ENCODE measurements at places on chromosomes 11 and 22. TPM values are rescaled to one million over a fixed set of nuclear protein-coding genes. Genes with fewer than 3 reads are reported as not detected.

The OR10G8 gene
- total RNA-seq: 0.57 TPM

DNA sequence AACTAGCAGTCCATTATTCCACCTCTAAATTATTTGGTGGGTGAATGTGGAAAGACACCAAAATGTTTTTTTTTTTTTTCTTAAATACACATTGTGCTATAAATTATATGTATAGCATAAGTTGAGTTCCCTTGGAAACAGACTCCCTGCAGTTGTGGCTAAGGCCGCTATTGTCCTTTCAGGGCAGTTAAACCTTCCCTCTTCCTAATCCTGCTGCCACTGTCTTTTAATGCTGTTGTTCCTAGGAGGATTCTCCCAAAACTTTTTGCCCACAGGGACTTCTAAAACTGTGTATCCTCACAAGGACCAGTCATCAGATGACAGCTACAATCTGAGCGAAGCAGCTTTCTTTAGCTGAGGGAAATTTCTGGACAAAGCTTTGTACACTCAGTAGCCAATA lies 478.9 kb upstream of the CHORDC1 start:
- no peaks in the 10 kb centered on the region for H3K27me3 ChIP-seq
- DNase-seq: no peak
- no peak overlapping the region for H3K27ac ChIP-seq
- no peak overlapping the region for H3K4me3 ChIP-seq
- no peaks in the 10 kb centered on the region for H3K36me3 ChIP-seq
- no peaks in the 10 kb centered on the region for H3K4me1 ChIP-seq

- H3K27me3 ChIP-seq: no peaks in the 10 kb centered on the region
- no peaks in the 10 kb centered on the region for H3K4me1 ChIP-seq
- H3K27ac ChIP-seq: no peak overlapping the region
Observed at GRCh38 chr11:128341280-128342248, 245.8 kb downstream of the ETS1 start.

DNA sequence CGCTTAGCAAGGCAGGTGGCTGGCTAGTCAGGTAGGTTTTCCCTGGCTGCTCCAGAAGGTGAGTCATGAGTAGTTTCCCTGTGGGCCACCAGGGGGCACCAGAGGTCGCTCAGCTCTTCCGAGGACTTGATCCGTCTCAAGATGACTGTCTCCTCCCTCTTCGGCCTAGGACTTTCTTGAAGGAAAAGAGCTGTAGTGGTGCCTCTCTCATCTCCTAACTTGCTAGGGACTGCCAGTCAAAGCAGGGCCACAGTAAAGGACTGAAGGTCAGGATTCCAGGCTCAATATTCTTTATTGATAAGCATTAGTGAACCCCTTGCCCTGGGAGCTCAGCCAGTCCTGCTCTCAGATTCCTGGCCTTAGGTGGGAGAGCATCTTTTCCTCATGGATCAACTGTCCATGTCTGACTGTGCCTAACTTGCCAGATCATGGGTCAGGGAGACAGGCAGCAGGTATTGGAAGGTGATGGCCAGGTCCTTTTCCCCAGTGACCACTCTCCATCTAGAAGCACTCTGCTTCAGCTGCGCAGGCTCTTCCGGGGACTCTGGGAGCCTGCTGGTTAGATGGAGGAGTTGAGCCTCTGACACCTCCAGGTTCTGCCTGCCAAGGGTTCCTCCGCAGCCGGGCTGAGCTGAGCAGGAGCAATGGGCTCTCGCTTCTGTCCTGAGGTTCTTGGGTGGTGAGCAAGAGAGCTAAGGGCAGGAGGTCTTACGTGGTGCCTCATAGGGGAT lies 1.9 kb downstream of the POLD4 start:
- H3K4me1 ChIP-seq: peaks cover 20% of the 10 kb centered on the region
- no peaks in the 10 kb centered on the region for H3K27me3 ChIP-seq
- peak overlapping the region; percentile 76 for H3K4me3 ChIP-seq
- DNase-seq: peak; percentile 74

DNA sequence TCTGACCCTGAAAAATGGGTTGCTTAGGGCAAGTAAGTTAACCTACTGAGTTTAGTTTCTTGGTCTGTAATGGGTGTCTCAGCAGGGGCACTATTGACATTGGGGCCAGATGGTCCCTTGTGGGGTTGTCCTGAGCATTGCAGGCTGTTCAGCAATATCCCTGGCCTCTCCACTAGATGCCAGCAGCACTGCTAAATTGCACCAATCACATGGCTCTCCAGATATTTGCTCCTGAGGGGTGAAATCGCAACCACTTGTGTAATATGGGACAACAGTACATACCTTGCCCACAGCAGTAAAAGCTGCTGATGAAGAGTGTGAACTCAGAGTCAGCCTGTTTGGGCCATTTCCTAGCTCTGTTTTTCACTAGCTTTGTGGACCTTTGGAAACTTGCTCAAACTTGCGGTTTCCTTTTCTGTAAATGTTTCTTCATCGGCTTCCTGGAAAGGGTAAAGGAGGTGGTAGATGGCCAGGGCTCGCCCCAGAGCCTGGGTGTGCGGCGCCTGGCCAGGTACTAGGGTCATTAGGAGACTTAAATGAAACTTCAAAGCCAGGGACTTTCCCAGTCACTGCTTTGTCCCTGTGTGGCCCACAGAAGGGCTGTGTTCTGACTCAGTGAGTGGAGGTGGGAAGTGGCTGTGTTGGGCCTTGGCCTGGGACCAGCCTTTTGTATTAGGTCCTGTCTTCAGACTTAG lies 13.0 kb downstream of the NCF4 start:
- peak; percentile 81 for DNase-seq
- H3K27me3 ChIP-seq: peaks cover 2% of the 10 kb centered on the region
- H3K4me1 ChIP-seq: peaks cover 10% of the 10 kb centered on the region
- H3K27ac ChIP-seq: peak overlapping the region; percentile 71

GRCh38 chr11:68673991-68674390 lies 10.4 kb upstream of the GAL start:
- no peaks in the 10 kb centered on the region for H3K4me1 ChIP-seq
- H3K4me3 ChIP-seq: no peak overlapping the region
- H3K27me3 ChIP-seq: no peaks in the 10 kb centered on the region
- H3K36me3 ChIP-seq: no peaks in the 10 kb centered on the region
- no peak overlapping the region for H3K27ac ChIP-seq

- no peak overlapping the region for H3K27ac ChIP-seq
- no peak overlapping the region for H3K4me3 ChIP-seq
- no peaks in the 10 kb centered on the region for H3K27me3 ChIP-seq
- no peaks in the 10 kb centered on the region for H3K36me3 ChIP-seq
- H3K4me1 ChIP-seq: no peaks in the 10 kb centered on the region
Observed at GRCh38 chr22:22194931-22195264, 49.7 kb upstream of the VPREB1 start.

DNA sequence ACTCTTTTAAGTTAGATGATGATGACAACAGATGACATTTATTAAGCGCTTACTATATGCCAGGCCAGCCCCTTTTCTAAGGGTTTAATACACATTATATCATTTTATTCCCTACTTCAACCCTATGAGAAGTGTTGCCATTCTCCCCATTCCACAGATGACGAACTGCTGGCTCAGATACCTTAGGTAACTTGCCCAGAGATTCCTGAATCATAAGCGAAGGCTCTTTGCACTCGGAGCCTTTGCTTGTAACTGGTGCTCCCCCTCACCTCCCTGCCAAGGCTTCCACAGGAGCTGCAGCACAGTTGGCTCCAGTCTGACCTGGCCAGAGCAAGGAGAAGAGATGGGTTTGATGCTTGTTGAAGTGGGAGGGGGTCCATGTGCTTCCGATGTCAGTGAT lies 43.0 kb downstream of the DBX1 start:
- no peaks in the 10 kb centered on the region for H3K27me3 ChIP-seq
- H3K36me3 ChIP-seq: no peaks in the 10 kb centered on the region
- no peak overlapping the region for H3K27ac ChIP-seq
- DNase-seq: no peak
- H3K4me1 ChIP-seq: peaks cover 3% of the 10 kb centered on the region

- peak overlapping the region; percentile 89 for H3K27ac ChIP-seq
- H3K36me3 ChIP-seq: peaks cover 11% of the 10 kb centered on the region
- no peak overlapping the region for H3K4me3 ChIP-seq
- H3K4me1 ChIP-seq: peaks cover 11% of the 10 kb centered on the region
- DNase-seq: peak; percentile 94
Observed at GRCh38 chr22:46116491-46116958, 33.8 kb upstream of the PPARA start.

GRCh38 chr22:20109411-20110358 lies 6.2 kb upstream of the RANBP1 start:
- peaks cover 35% of the 10 kb centered on the region for H3K36me3 ChIP-seq
- no peak for DNase-seq
- no peaks in the 10 kb centered on the region for H3K4me1 ChIP-seq
- H3K4me3 ChIP-seq: no peak overlapping the region

DNA sequence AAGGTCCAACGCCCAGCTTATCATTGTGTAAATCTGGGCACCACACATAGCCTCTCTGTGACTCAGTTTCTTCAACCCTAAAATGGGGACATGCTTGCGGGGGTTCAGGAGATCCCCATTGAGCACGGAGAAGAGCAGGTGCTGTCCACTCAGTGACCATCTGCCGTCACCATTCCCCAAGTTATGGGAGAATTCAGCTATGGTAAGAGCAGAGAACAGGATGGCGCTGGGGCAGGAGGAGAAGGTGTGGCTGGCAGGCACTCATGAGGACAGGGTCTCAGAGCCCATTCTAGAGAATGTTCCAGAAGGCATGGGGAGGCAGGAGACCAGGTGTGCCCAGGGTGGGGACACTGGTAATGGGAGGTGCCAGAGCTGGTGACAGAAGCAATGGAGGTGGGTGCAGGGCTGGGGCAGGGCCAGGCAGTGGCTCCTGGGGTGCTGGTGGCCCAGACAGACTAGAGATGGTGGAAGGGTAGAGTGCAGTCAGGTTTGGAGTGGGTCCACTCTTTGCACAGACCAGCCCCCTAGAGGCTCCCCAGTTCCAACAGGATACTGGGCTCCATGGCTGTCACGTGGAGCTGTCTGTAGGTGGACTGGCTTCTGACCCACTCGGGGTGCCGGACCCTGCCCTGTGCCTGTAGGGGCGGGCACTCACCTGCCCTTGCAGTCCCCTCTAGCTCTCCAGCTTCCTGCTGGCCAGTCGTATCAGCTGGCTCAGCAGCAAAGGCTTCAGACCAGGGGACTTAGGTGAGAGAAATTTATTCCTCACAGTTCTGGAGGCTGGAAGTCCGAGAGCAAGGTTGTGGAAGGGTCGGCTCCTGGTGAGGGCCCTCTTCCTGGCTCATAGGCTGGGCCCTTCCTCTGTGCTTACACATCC lies 84.7 kb downstream of the CDKN1C start:
- H3K4me3 ChIP-seq: no peak overlapping the region
- no peaks in the 10 kb centered on the region for H3K36me3 ChIP-seq
- no peak for DNase-seq
- no peaks in the 10 kb centered on the region for H3K27me3 ChIP-seq
- H3K4me1 ChIP-seq: no peaks in the 10 kb centered on the region

DNA sequence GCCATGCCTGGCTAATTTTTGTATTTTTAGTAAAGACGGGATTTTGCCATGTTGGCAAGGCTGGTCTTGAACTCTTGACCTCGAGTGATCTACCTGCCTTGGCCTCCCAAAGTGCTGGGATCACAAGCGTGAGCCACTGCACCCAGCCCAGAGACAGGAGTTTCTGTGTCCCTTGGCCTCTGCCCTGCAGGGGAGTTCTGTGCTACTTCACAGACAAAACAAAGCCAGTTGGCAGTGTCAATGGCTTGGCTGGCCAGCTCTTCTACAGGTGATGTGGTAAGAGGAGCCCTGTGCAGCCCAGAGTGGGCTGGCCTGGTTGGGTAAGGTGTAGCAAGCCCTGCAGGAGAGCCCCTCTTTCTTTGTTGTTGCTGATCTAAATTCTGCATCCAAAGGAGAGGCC lies 60.5 kb upstream of the SHISAL1 start:
- no peaks in the 10 kb centered on the region for H3K36me3 ChIP-seq
- DNase-seq: no peak
- no peak overlapping the region for H3K27ac ChIP-seq
- H3K4me1 ChIP-seq: no peaks in the 10 kb centered on the region

DNA sequence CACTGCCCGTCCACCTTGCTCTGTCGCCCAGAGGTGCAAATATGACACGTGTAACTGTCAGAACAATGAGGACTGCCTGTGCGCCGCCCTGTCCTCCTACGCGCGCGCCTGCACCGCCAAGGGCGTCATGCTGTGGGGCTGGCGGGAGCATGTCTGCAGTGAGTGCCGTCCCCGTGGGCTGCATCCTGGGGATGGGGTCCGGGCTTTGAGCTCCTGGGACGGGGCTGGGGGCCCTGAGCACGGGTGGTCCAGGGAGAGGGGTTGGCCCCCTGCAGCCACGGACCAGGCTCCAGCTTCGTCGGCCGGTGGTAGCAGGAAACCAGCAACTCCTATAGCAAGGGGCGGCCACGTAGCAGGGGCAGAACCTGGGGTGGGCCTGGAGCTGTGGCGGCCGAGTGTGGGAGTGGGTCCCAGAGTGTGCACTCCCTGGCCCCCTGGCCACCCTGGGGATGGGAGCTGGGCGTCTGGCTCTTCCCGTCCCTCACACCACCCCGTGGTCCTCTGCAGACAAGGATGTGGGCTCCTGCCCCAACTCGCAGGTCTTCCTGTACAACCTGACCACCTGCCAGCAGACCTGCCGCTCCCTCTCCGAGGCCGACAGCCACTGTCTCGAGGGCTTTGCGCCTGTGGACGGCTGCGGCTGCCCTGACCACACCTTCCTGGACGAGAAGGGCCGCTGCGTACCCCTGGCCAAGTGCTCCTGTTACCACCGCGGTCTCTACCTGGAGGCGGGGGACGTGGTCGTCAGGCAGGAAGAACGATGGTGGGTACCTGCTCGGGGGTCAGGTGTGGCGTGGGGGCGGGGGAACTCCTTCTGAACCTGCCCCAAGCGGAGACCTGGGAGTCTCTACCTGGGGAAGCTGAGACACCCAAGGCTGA lies 10.1 kb downstream of the MUC2 start:
- H3K27me3 ChIP-seq: no peaks in the 10 kb centered on the region
- no peak for DNase-seq
- no peak overlapping the region for H3K4me3 ChIP-seq
- no peaks in the 10 kb centered on the region for H3K4me1 ChIP-seq
- no peaks in the 10 kb centered on the region for H3K36me3 ChIP-seq

DNA sequence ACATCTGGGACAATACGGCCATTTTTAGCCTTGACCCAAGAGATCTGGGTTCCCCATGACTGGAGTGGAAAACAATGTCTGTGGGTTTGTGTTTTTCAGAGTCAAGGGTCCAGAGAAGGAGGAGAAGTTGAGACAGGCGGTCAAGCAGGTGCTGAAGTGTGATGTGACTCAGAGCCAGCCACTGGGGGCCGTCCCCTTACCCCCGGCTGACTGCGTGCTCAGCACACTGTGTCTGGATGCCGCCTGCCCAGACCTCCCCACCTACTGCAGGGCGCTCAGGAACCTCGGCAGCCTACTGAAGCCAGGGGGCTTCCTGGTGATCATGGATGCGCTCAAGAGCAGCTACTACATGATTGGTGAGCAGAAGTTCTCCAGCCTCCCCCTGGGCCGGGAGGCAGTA lies 15.7 kb downstream of the NNMT start:
- no peak overlapping the region for H3K27ac ChIP-seq
- DNase-seq: no peak
- H3K4me1 ChIP-seq: peaks cover 6% of the 10 kb centered on the region
- no peaks in the 10 kb centered on the region for H3K27me3 ChIP-seq
- no peak overlapping the region for H3K4me3 ChIP-seq

All from prostate gland (tissue), 2 donors.